Ovary (tissue), 10 donors: ENCODE measurements at places on chromosomes 1 and 21. TPM values are rescaled to one million over a fixed set of nuclear protein-coding genes. Genes with fewer than 3 reads are reported as not detected.

DNA sequence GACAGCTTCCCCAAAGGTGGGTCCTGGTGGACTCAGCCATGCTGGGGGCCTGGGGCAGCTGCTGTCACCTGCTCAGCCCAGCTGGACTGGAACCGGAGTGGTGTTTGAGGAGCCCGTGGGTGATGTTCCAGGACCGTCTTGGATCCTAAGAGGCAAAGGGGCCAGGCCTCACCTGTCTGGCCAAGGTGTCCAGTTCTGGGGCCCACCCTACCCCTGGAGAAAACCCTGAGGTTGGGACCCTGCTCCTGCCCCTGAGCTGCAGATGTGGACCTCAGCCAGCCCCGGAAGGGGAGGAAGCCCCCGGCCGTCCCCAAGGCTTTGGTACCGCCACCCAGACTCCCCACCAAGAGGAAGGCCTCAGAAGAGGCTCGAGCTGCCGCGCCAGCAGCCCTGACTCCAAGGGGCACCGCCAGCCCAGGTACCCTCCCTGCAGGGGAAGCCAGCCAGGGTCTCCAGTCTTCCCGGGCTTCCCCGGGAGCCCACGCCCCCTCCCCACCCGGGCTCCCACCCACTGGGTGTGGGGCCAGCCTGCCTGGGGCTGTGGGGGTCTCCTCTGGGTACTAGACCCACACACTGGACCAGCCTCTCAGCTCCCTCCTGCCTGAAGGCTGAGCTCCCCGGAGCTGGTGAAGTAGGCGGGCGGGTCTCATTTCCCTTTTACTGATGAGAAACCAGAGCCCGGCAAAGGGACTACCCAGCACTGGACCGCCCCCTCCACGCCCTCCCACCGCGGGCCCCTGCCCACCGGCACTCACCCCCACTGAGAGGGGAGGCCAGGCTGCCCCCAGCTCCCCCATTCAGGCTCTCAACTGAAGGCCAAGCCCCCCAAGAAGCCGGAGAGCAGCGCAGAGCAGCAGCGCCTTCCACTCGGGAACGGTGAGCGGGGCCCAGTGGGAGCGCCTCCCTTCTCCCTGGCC is 1.3 kb downstream of the AIRE start:
- no peak for DNase-seq
- no peaks in the 10 kb centered on the region for H3K27me3 ChIP-seq
- no peak overlapping the region for H3K4me3 ChIP-seq
- H3K4me1 ChIP-seq: no peaks in the 10 kb centered on the region

GRCh38 chr1:70948396-70949017 is 99.1 kb downstream of the PTGER3 start:
- H3K4me3 ChIP-seq: no peak overlapping the region
- no peaks in the 10 kb centered on the region for H3K27me3 ChIP-seq
- no peak overlapping the region for H3K27ac ChIP-seq

DNA sequence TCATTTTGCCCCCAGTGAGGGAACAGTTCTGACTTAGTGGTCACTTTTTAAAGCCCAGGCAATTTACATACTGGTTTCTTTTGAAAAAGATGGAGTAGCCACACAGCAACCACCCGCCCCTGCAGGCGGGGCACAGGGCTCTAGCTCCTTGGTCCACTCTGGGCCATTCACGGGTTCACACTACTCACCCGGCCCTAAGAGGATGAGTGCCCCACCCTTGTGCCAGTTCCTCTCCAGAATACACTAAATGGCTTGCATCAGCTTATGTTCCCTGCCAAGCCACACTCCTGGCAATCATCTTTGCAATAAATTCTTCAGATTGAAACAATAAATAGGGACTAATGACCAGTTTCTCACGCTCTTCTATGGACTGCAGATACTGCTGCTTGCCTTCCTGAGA is 15.7 kb upstream of the ATP13A2 start:
- H3K36me3 ChIP-seq: no peaks in the 10 kb centered on the region
- H3K4me1 ChIP-seq: no peaks in the 10 kb centered on the region
- no peak overlapping the region for H3K27ac ChIP-seq
- DNase-seq: no peak
- no peaks in the 10 kb centered on the region for H3K27me3 ChIP-seq

GRCh38 chr1:234897390-234897749 is 231.3 kb downstream of the TOMM20 start:
- H3K4me1 ChIP-seq: no peaks in the 10 kb centered on the region
- no peak overlapping the region for H3K4me3 ChIP-seq
- no peak overlapping the region for H3K27ac ChIP-seq
- H3K36me3 ChIP-seq: no peaks in the 10 kb centered on the region
- no peak for DNase-seq

DNA sequence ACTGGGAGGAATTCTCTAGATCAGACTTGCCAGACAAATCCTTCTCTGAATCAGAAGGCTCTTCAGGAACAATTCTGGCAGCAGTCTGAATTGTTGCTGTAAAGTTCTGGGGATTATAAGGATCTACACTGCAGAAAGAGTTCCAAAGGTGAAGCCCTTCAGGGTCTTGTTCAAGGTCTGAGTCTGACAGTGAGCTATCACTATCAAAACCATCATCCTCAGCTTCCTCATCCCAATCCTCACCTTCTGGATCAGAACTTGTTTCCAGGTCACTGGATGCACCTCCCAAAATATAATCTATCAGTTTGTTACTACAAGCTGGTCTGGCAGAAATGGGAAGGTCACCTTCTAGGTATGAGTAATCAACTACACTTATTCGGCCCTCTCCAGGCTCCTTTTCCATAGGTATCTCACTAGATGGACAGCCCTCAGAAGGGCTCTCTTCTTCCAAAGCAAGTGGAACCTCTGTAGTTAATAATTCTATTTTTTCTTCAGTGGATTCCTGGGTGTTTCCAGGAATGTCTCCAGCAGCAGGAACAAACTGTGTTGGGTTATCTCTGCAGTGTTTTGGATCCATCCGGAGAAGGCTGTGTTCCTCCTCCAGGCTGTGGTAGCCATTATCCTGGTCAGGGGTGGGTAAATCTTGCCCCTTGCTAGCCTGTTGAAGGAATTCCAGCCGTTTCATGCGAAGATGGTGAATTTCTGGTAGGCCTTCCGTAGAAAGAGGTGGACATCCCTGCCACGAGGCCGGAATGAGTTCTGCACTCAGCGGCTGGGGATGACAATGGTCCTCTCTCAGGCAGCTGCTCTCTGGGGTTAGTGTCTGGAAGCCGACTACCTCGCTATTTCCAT is 1.6 kb downstream of the PPP1R15B start:
- no peaks in the 10 kb centered on the region for H3K27me3 ChIP-seq
- DNase-seq: no peak
- peaks cover 3% of the 10 kb centered on the region for H3K4me1 ChIP-seq
- H3K4me3 ChIP-seq: peak overlapping the region; percentile 86
- H3K36me3 ChIP-seq: no peaks in the 10 kb centered on the region

GRCh38 chr21:39000496-39000895 is 182.8 kb downstream of the PSMG1 start:
- H3K27me3 ChIP-seq: no peaks in the 10 kb centered on the region
- peaks cover 8% of the 10 kb centered on the region for H3K4me1 ChIP-seq
- no peaks in the 10 kb centered on the region for H3K36me3 ChIP-seq
- H3K27ac ChIP-seq: no peak overlapping the region
- H3K4me3 ChIP-seq: no peak overlapping the region
- DNase-seq: no peak

DNA sequence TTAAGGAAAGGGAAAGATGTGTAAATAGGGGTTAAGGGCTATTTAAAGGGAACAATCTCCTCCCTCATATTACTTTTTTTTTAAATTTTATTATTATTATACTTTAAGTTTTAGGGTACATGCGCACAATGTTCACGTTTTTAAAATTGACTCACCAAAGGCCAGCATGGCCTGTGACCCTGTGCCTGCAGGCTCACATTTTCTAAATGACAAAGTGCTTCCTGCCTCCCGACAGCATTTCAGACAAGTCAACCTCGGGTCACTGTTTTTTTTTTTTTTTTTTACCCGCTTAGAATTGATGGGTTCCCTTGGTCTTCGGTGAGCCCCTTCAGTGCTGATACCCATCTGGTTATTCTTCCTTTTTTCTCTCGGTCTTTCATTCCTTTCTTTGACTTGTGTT is 70.4 kb upstream of the SCAF4 start:
- no peaks in the 10 kb centered on the region for H3K36me3 ChIP-seq
- no peak overlapping the region for H3K4me3 ChIP-seq
- no peaks in the 10 kb centered on the region for H3K4me1 ChIP-seq
- no peak for DNase-seq

DNA sequence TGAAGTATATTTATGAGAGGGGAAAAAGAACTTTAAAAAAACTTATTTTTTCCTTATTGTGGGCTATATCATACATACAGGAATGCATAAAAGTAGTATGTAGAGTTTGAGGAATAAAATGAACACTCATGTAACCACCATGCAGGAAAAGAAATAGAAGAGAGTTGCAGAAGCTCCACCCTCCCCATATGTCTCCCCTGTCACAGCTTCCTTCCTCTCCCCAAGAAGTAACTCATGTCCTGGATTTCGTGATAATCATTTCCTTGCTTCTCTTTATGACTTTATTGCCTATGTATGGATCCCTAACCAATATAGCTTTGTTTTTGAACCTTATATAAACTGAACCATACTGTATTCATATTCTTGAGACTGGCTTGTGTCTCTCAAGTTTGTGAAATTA is 126.4 kb downstream of the ZZZ3 start:
- H3K36me3 ChIP-seq: no peaks in the 10 kb centered on the region
- no peak for DNase-seq
- no peaks in the 10 kb centered on the region for H3K27me3 ChIP-seq
- peaks cover 1% of the 10 kb centered on the region for H3K4me1 ChIP-seq
- no peak overlapping the region for H3K4me3 ChIP-seq

STRIP1 gene
- 45.5 TPM for total RNA-seq
